ENCODE measurements at places on chromosomes 16 and 17.

DNA sequence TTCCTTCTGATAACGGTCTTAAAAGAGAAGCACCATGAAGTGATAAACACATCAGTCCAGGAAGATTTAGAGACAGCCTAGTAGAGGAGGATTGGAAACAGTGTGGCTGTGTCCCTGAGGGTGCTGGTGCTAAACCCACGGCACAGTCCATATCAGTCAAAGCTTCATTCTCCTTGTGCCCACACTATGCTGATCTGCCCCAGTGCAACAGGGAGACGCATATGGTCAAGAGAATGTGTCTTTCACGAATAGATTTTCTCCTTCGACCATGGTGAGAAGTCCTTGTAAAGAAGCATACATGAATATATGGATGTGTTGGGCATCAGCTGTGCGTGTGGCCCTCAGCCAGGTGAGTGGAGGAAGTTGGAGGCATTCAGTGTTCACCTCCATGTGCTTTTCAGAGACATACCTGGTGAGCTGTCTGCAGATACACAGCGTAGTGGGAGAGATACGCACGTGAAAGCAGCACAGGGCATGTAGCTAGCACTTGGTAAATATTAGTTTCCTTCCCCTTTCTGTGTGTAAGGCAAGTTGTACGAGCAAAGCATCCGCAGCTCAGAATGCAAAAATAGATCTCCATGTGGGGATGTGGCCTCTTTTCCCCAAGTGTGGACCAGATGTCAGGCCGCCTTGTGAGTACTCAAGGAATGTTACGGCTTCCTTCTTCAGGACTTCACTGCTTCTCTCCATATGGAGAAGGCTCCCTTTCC lies 29.4 kb downstream of the HLF start:
- DNase-seq = no peak

- no peak for DNase-seq
Observed at GRCh38 chr16:69816996-69817395, 54.9 kb downstream of the WWP2 start.

DNA sequence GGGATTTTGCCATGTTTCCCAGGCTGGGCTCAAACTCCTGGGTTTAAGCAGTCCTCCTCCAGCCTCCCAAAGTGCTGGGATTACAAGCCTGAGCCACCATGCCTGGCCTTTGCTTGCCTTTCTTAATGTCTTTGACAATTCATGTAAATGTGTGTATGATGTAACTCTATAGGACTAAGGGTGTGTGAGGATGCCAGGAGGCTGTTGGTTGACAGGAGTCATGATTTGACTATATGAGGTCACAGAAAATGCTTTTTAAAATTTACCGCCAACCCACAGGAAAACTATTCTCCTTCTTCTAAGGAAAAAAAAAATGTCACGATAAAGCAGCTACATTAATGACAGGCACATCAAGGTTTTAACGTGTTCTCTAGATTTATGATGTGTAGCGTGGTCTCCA lies 118.8 kb downstream of the WWOX start:
- no peak for DNase-seq

- DNase-seq = peak; percentile 49
Observed at GRCh38 chr17:4480929-4481898, 17.5 kb upstream of the SPNS2 start.

- DNase-seq = no peak
Observed at GRCh38 chr16:2386990-2387389, 42.3 kb upstream of the CCNF start.

DNA sequence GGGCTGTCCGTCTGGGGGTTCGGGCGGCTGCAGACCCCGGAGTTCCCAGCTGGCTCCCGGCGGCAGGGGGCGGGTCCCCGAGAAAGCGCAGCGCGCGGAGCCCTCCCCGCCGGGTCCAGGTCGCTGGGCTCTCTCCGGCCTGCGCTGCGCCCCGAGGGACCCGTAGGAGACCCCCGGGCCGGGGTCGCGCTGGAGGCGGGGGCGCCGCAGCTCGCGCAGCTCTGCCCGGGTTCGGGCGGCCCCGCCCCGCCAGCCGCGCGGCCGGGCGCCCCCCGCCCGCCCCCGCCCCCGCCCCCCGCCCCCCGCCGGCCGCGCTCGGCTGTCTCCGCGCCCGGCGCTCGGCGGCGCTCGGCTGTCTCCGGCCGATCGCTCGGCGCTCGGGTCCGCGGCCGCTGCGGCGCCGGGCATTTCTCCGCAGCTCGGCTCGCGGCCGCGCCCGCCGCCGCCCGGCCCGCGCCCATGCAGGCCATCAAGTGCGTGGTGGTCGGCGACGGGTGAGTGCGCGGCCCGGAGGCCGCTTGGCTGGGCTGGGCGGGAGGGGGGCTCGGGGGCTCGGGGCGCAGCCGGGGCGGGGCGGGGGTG lies at the start of gene RAC3:
TSS of gene RAC3 (plus strand) at position 376 of the 582 bp plus-strand sequence. CDS start at position 460, 84 bp downstream.
- DNase-seq = no peak

DNA sequence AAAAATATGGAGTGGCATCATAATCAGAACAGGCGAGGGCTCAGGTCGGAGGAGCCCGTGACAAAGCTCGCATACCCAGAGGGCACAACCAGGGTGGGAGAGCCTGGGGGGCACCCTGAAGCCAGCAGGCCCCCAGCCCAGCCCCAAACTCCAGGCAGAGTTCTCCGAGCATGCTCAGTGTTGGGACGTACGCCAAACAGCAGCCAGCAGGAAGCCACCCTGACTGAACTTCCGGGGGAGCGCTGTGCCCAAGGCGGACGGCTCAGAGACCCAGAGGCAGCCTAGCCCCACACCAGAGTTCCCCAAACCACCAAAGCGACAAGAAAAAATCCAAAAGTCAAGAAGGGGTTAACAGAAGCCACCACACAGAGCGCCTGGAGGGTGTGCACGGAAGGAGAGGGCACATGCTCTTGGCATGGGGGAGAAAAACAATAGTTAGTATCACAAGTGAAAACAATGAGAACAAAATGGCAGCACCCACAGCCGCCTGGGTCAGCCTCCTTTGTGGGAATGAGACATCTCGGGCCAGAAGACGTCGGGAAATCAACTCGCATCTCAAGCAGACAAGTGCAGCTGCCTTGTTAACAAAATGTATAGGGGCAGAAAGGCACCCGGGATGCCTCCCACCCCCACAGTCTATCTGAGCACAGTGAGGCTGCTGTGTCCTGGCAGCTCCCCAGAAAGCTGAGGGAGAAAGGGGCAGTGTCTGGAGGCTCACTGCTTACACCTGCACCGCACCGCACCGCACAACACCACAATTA lies 11.9 kb downstream of the EXOC7 start:
- DNase-seq = peak; percentile 21

- no peak for DNase-seq
Observed at GRCh38 chr17:50883850-50884438, 17.8 kb upstream of the TOB1 start.

DNA sequence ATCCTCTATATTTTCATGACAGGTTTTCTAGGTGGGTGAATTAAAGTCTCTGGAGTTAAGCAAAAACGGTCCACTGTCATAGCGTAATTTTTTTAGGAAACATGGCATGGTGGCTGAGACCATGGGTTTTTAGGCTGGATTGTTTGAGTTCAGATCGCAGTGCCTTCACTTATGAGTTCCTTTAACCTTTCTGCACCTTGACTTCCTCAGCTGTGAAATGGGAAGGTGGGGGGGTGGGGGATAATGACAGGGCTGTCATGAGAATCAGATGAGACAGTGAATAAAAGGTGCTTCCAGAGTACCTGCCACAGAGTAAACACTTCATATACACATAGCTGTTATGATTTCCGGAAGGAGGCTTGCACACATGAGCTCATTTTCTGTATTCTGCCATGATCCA lies 11.8 kb downstream of the PRCD start:
- DNase-seq = no peak

- no peak for DNase-seq
Observed at GRCh38 chr16:60214311-60214710, 1480.2 kb upstream of the GOT2 start.

GRCh38 chr17:57407287-57408070 lies 151.2 kb downstream of the MSI2 start:
- DNase-seq = no peak

- DNase-seq = peak; percentile 51
Observed at GRCh38 chr17:72985882-72986720, 106.4 kb downstream of the SLC39A11 start.

- DNase-seq = no peak
Observed at GRCh38 chr16:80121522-80121909, 419.3 kb upstream of the DYNLRB2 start.

- no peak for DNase-seq
Observed at GRCh38 chr17:77590951-77591735, 367.4 kb upstream of the TNRC6C start.

- DNase-seq = no peak
Observed at GRCh38 chr17:37567137-37567536, 42.1 kb downstream of the SYNRG start.

DNA sequence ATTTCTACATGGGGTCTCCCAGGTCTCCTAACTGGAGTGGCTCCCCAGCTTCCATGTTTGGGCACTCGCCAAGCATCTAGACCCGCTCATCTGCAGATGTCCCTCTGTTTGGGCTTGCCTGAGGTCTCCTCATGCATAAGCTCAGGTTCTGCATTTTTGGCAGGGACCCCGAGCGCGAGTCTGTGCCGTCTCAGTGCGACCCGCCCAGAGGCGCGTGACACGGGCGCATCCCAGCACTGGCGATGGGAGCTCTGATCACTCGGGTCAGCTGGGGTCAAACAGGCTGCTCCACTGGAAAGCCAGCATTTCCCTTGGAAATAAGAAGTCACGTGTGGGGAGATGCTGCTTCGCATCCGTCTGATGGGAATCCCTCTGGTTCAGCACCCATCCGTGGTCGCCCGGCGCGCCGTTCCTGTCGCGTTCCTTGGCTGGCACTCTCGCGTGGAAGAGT lies 56.9 kb upstream of the FASN start:
- DNase-seq = no peak

DNA sequence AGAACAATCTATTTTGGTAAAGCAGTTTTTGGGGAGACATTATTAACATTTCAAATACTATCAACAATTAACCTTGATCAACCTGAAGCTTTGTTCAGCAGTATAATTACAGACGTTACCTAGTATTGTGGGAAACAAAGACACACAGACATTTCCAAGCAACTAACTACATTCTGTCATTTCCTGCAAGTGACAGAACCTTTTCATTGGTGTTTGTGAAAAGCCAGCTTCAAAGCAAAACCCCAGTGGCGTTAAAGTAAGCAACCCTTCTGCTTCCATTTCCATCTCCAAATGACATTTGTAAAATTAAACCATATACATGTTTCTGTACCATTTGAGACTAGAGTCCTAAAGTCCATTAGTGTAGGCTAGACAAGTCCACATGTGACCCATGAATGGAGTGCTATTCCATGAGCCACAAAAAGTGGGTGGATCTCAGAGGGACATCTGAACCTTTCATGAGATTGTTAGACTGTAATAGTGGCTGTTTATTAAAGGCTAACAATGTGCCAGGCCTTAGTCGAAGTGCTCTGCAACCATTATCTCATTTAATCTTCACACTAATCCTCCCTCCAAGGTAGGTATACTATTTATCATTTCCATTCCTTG lies 101.2 kb downstream of the SSH2 start:
- DNase-seq = no peak

- DNase-seq = no peak
Observed at GRCh38 chr16:52912565-52913173, 140.0 kb downstream of the CHD9NB start.

GRCh38 chr16:6642271-6642670 lies 690.4 kb upstream of the RBFOX1 start:
- no peak for DNase-seq

DNA sequence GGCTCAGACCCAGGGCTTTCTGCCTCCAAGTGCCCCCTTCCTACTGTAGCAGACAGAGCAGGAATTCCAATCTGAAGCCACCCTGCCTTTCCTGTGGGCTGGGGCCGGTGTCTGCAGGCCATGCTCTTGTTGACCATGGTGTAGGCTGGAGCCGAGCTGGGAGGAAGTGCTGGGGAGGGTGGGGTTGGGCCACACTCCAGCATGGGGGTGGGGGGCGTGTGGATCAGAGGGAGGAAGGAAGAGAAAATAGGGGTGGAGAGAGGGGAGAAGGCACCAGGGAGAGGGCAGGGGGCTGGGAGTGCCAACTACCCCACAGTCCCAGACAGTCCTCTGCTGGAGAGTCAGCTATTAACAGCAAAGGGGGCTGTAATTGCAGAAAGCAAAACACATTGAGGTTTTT lies 54.3 kb upstream of the JPH3 start:
- no peak for DNase-seq

DNA sequence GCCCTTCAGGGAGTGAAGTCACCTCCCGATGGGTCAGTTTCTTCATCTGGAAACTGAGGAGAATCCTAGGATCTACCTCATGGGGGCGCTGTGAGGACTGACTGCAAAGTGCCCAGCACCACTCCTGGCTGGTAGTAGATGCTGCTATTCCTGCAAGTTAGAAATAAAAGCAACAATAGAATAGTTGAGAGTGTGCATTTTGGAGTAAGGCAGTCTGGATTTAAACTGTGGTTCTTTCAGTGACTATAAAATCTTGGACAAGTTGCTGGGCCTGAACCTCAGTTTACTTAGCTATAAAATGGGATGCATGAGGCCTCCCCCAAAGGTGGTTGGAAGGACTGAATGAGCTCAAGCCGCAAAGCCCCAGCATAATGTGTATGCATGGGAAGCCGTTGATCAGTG lies 70.6 kb downstream of the CYB5B start:
- peak; percentile 36 for DNase-seq

DNA sequence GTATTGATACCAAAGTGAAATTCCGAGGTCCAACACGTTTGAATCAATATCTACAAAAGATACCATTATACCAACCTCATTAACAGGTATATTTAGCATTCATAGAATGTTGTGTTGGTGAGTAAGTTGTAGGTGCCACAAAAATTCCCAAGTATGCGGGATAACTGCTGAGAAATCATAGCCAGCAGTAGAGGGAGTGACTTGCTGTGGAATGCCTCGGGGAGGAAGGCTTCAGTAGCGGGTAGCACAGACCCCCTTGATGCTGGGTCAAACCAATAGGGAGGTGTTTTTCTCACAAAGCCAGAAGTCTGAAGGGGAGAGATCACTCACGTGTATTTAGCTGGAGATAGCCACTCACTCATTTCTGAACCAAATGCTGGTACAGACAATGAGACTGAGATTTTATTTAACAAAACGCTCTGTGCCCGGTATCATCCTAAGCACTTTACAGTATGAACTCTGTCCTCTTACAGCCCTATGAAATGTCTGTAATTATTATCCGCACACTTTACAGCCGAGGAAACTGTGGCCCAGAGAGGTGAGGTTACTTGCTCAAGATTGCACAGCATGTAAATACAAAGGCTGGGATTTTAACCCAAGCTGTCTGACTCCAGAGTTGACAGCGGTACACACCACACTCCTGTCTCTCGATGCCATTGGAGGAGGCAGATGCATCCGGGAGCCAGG lies 23.1 kb downstream of the HSBP1 start:
- DNase-seq = no peak

DNA sequence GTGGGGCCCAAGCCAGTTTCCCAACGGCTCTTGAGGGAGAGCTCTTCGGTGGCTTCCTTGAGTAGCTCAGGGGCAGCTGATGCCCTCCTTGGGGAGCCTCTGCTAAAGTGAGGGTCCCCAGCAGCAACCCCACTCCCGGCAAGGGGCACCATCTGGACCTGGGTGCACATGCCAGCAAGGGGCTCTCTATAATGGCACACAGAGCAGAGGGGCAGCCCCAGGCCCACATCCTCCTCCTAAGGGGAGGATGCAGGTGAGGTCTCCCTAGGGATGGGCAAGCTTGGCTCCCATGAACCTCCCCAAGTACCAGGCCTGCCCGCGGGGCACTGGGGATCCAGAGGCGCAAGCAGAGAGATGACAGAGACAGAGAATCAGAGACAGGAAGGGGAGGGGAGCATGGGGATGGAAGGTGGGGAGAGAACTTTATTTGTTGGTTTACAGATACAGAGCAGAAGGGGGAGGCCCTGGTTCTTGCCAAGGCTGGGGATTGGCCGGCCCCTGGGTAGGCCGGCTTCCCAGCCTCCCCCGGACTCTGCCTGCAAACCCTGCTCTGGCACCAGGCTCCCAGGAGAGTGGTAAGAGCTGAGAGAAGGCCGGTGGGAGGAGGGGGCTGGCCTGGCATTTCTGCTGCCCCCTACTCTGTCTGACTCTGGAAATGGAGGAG lies 61.4 kb downstream of the SRCIN1 start:
- DNase-seq = no peak
